Fibroblast of skin of scalp (primary cell): ENCODE measurements at places on chromosomes 7 and 10.

DNA sequence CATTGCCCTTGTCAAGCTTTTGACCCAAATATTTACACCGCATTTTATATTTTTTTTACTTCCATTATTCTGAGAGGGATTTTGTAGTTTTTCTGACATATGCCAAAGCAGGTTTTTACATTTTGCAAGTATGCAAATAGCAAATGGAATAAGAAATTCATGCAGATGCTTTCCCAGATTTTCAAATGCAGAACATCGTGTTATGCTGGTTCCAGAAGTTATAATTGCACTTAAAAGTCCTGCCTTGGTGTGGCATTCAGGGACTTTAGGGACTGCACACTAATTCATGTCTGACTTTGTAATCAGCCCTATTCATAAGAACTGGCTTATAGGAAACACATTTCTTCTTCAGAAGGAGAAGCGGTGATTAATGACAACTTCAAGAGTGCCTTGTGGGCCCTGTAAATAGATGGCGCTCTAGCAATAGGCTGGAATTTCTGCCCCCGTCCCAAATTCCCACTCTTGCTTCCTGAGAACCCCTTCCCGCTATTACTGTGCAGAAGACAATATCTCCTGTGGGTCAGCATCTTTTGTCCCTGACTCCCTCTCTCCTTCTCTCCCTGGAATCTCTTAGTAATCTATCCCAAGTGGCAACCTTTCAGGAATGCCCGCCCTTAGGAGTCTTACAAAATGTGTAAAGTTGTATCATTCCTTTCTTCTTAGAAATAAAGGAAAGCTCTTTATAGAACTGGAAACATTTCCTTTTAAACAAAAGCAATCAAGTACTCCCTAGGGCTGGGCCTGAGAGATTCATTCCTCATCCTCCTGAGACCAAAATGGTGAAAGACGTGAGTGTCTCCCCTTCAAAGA lies 264.0 kb downstream of the INHBA start:
- peak; percentile 49 for DNase-seq

DNA sequence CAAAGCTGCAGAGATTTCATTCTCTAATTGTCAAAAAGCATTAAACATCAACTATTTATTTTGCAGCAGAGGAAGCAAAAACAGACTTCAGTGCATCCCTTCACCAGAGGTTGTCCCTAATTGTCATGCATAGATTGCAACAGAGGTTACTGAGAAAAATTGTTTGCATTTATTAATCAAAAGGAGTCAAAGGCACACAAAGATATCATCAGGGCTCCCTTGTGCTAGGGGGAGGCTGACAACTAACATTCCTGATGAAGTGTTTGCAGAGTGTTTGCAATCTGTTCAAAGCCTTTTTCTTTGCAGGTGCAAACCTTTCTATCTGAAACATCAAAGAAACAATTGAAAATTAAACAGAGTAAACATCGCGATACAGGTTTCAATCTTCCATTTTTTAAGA lies 227.5 kb downstream of the TEX36 start:
- no peak for DNase-seq

DNA sequence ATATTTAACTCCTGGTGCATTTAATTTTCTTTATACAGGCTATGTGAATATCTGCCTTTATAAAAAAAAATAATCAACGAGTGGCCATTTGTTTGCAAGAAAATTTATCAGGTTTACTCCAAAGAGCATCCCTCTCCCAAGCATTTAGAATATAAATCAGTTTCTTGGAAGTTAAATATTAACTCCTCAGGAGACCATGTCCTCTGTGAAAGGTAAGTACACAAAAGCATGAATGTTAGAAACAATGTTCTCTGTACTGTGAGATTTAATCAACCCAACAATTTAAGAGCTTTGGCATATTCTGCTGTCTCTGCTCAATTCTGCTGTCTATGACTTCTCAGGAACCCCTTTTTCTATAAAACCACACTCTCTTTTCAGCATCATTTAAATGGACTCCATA lies 119.3 kb upstream of the LAMB4 start:
- no peak for DNase-seq

DNA sequence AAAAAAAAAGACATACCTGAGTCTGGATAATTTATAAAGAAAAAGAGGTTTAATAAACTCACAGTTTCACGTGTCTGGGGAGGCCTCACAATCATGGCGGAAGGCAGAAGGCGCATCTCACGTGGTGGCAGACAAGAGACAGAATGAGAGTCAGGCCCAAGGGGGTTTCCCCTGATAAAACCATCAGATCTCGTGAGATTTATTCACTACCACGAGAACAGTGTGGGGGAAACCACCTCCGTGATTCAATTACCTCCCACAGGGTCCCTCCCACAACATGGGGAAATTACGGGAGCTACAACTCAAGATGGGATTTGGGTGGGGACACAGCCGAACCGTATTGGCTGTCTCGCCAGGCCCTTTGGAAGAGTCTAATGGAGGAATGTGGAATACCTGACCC lies 9.0 kb upstream of the MAFK start:
- no peak for DNase-seq

DNA sequence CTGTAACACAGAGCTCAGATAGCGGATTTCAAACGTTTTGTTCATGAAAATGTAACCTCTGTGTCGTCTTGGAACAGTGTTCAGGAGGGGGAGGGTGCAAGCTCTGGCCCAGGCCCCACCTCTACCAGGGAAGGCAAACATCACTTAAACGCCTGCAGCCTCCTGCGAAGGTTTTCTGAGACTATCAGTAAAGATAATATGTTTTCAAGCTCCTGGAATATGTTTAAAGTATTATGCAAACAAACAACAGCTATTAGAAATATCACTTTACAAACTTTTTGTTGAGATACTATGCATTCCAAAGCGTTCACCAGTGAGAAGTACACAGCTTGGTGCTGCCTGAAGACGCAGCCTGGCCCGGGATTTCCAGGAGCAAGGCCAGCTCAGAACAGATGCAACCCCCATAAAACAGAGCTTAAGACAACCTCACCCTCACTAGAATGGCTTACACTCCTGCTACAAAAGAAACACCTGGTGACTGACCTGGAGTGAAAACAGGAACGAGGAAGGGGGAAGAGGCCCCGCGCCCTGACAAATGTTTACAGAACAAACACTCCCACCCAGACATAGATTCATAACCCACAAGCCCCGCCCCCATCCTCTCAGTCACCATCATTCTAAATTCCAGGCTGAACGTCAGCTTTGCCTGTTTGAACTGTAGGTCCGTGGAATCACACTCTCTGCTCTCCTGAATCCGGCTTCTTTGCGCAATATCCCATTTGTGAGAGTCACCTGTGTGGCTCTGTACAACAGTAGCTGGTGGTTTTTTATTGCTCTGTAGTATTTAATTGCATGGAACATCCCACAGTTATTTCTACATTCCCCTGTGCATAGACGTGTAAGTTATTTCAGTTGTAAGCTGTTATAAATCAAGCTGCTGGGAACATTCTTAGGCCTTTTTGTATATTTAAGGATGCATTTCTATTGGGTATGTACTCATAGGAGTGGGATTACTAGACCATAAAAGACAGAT lies 155.0 kb downstream of the PTPRN2 start:
- no peak for DNase-seq

GRCh38 chr7:151409667-151410404 lies at the start of gene WDR86:
WDR86 (minus strand) TSS chr7:151410038; CDS start chr7:151409589, 449 bp downstream.
- DNase-seq: no peak

GRCh38 chr10:35372329-35372728 lies 36.0 kb downstream of the CCNY start:
- peak; percentile 13 for DNase-seq

GRCh38 chr7:66731986-66732385 lies 8.5 kb upstream of the RABGEF1 start:
- no peak for DNase-seq

DNA sequence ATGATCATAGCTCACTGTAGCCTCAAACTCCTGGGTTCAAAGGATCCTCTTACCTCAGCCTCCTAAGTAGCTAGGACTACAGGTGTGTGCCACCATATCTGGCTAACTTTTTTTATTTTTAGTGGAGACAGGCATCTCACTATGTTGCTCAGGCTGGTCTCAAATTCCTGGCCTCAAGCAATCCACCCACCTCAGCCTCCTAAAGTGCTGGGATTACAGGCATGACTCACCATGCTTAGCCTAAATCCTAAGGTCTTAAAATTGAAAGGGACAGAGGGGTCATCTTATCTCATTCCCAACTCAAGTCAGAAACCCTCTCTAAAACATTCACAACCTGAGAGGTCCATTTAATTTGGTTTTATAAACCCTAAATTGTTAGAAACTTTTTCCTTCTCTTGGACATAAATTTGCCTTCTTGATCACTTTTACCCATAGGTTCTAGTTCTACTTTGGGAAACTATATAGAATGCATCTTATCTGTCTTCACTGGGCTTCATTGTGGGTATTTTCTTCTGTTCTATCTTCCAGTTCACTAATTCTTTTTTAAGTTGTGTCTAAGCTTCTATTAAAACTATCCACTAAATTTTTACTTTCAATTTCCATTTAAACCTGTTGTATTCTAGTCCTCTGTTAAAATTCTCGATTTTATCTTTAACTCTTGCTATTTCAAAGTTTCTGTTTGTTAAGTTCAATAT lies 183.4 kb upstream of the KAT6B start:
- no peak for DNase-seq

GRCh38 chr10:987870-988666 lies at the start of gene GTPBP4:
GTPBP4 (plus strand) TSS chr10:988434; CDS start chr10:988480, 46 bp downstream.
- DNase-seq: peak; percentile 98
